Naive thymus-derived CD4-positive, alpha-beta T cell (primary cell): ENCODE measurements at places on chromosomes 3 and 15. TPM values are rescaled to one million over a fixed set of nuclear protein-coding genes. Genes with fewer than 3 reads are reported as not detected.

DNA sequence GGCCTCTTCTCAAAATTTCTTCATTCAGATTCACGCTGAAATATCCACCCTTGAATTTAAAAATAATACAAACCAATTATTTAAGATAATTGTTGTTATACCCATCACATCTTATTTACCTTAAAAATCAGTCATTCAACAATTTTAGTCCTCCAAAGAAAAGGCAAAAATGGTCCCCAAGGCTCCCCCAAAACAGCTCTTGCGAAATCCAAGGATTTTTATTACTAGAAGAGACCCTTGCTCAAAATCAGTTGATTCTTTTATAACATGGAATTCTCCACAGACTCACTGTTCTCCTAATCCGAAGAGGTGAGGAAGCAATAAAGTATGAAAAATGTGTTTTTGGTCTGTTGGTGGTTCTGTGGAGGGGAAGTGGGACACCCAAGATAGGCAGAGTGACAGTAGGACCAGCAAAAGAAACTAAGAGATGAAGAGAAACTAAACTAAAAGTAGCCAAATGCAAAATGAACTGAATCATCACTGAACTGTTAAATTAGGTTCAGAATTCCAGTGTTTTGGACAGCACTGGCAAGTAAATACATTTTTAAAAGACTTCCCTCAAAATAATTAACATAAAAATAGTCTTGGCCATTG lies 19.1 kb upstream of the PLCH1 start:
- no peak for DNase-seq
- no peak overlapping the region for H3K4me3 ChIP-seq
- no peaks in the 10 kb centered on the region for H3K36me3 ChIP-seq
- H3K4me1 ChIP-seq: no peaks in the 10 kb centered on the region
- no peaks in the 10 kb centered on the region for H3K27me3 ChIP-seq
- no peak overlapping the region for H3K27ac ChIP-seq

DNA sequence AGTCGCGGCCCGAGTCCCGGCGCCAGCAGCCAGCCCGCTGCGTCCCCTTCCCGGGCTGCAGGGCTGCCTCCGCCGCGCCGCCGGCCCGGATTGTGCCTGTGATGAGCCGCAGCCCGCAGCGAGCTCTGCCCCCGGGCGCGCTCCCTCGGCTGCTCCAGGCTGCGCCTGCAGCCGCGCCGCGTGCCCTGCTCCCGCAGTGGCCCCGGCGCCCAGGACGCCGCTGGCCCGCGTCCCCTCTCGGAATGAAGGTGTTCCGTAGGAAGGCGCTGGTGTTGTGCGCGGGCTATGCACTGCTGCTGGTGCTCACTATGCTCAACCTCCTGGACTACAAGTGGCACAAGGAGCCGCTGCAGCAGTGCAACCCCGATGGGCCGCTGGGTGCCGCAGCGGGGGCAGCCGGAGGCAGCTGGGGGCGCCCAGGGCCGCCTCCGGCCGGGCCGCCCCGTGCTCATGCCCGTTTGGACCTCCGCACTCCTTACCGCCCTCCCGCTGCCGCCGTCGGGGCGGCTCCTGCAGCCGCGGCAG lies 1.2 kb downstream of the CHST2 start:
- peak overlapping the region; percentile 95 for H3K4me3 ChIP-seq
- DNase-seq: peak; percentile 50
- peak overlapping the region; percentile 67 for H3K27ac ChIP-seq
- peaks cover 10% of the 10 kb centered on the region for H3K36me3 ChIP-seq
- no peaks in the 10 kb centered on the region for H3K4me1 ChIP-seq

DNA sequence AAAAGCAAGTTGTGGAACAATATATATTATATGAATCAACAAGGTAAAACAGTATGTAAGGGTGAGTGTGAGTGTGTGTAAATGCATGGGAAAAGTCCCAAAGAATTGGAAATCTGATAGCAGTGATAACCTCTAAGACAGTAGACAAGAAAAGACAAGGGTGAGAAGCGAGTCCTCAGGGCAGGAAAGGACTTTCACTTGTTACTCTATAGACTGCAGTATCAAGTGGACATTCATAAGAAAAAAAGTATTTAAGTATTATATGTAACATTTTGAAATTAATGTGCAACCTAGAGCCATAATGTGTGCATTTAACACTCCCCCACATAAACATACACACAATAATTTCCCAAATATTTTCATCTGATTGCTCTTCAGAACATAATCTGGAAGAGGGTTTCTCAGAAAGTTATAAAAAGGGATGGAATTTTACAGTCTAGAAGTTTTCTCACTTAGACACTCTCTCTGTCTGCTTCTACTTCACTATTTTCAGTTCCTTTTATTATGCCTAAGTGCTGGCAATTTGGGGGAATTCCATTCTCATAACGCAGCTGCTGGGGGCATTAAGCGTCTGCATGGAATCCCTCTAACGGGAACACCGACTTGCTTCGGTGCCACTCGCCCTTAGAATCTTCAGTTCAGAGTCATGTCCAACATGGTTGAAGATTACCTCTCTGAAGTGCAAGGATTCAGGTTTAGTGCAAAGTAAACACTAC lies 50.0 kb upstream of the CDIN1 start:
- H3K27me3 ChIP-seq: no peaks in the 10 kb centered on the region
- no peak overlapping the region for H3K27ac ChIP-seq
- H3K4me3 ChIP-seq: no peak overlapping the region
- no peak for DNase-seq

GRCh38 chr3:66224220-66224619 lies 3.4 kb downstream of the SLC25A26 start:
- H3K27me3 ChIP-seq: no peaks in the 10 kb centered on the region
- H3K4me1 ChIP-seq: peaks cover 7% of the 10 kb centered on the region
- peaks cover 16% of the 10 kb centered on the region for H3K36me3 ChIP-seq
- H3K27ac ChIP-seq: no peak overlapping the region
- no peak overlapping the region for H3K4me3 ChIP-seq

GRCh38 chr3:191387441-191388077 lies 57.2 kb upstream of the UTS2B start:
- H3K27me3 ChIP-seq: no peaks in the 10 kb centered on the region
- no peaks in the 10 kb centered on the region for H3K4me1 ChIP-seq
- DNase-seq: no peak
- no peak overlapping the region for H3K4me3 ChIP-seq
- no peaks in the 10 kb centered on the region for H3K36me3 ChIP-seq
- no peak overlapping the region for H3K27ac ChIP-seq

DNA sequence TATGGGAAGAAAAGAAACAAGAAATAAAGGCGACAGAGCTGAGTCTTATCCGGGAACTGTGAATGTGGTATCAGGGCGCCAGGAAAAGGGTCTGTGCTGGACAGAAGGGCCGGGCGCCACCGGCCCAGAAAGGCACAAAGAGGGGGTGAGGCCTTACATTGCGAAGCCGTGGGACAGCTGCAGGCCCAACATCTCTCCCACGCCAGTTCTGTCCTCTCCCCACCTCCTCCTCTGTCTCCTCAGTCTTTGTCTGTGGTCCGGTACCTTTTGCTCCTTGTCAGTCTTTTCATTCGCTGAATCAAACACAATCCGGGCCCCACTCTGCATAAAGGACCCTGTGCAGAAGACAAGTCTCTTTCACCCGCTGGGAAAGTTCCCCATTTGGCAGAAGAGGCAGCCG lies 81.8 kb downstream of the LRIG1 start:
- no peak overlapping the region for H3K27ac ChIP-seq
- no peak for DNase-seq
- no peaks in the 10 kb centered on the region for H3K4me1 ChIP-seq
- peaks cover 4% of the 10 kb centered on the region for H3K36me3 ChIP-seq
- H3K27me3 ChIP-seq: no peaks in the 10 kb centered on the region
- H3K4me3 ChIP-seq: no peak overlapping the region

DNA sequence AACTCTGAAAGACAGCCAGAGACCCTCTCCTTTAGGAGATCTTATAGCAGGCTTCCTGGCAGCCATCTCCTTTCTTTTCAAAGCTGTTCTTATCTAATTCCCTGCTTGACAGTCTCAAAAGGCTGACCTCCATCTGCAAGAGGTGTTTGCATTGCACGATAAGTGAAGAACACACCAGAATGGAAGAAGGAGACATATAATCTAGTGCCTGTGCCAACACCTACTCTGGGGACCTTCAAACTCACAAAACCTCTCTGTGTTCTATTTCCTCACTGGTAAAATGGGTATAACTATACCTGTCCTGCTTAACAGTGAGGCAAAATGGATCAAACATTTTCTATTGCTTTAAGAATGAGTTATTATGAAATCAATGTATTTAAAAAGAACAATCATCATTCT lies 65.0 kb downstream of the WDR72 start:
- H3K27ac ChIP-seq: no peak overlapping the region
- no peaks in the 10 kb centered on the region for H3K27me3 ChIP-seq
- DNase-seq: no peak
- H3K4me3 ChIP-seq: no peak overlapping the region
- no peaks in the 10 kb centered on the region for H3K36me3 ChIP-seq

ISLR gene
- total RNA-seq: not detected

DNA sequence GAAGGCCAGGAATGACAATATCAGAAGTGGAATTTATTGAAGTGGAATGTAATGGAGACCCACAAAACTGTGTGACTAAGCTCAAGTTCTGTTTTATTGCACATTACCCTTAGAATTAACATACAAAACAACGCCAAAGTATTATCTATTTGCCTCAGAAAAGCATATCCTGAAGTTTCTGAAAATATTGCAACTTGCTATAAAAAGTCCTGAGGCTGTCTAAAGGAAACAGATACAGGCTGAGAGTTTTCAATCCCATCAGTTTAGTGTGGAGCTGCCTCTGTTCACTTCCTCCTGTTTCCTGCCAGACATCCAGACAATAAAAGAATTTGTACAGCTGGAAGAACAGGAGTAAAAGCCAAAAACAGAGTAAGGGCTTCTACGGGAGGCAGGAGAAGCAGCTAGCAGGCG lies 108.8 kb downstream of the FBN1 start:
- no peaks in the 10 kb centered on the region for H3K27me3 ChIP-seq
- no peaks in the 10 kb centered on the region for H3K36me3 ChIP-seq
- no peak for DNase-seq
- no peak overlapping the region for H3K27ac ChIP-seq
- H3K4me1 ChIP-seq: no peaks in the 10 kb centered on the region

DNA sequence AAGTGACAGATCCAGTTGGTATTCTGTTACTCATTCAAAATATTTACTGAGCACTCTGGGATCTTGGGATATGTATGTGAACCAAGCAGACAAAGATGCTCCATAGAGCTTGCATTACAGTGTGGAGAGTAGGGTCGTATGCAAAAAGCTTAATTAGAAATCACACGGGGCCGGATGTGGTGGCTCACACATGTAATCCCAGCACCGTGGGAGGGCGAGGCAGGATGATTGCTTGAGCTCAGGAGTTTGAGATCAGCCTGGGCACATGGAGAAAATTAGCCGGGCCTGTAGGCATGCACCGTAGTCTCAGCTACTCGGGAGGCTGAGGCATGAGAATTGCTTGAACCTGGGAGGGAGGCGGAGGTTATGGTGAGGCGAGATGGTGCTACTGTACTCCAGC lies 68.7 kb upstream of the MB21D2 start:
- no peaks in the 10 kb centered on the region for H3K27me3 ChIP-seq
- no peaks in the 10 kb centered on the region for H3K36me3 ChIP-seq
- no peak overlapping the region for H3K27ac ChIP-seq
- no peak overlapping the region for H3K4me3 ChIP-seq
- DNase-seq: no peak
- no peaks in the 10 kb centered on the region for H3K4me1 ChIP-seq

- H3K4me3 ChIP-seq: no peak overlapping the region
- H3K4me1 ChIP-seq: no peaks in the 10 kb centered on the region
- no peak overlapping the region for H3K27ac ChIP-seq
Measured at GRCh38 chr3:10485380-10485779, 20.0 kb downstream of the ATP2B2 start.

DNA sequence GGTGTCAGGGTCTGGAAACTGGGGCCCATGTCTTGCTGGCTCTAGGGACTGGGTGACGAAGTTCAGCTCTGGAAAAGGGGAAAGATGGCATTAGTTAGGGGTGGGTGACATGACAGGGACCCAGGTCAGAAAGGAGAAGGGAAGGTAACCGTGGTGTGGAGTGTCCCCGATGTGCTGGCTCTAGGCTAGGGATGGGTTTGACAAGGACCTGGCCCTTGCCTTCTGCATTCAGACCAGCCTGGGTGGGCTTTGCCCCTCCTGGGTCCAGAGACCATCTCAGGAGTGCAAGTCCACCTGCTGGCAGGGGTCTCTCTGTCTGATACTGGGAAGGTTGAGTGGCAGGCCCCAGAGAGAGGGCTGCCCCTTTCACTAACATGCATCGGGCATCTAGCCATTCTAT lies 28.7 kb upstream of the ATP2B2 start:
- no peaks in the 10 kb centered on the region for H3K4me1 ChIP-seq
- no peak overlapping the region for H3K4me3 ChIP-seq
- H3K27me3 ChIP-seq: no peaks in the 10 kb centered on the region

DNA sequence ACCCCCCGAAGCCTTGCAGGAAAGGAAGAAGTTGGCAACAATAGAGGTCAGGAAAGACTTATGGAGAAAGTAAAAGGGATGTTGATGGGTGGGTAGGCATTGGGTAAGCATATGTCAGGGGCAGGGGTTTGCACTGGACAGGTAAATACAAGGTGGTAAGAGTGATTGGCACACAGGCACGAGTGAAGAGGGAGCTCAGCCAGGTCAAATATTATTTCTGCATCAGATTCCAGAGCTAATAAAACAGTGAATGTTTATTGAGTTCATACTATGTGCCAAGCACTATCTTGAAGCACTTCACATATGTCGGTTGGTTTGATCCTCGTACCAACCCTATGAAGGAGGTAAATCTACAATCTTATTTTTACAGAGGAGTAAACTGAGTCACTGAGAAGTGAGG lies 6.6 kb downstream of the CLSTN2 start:
- H3K27ac ChIP-seq: no peak overlapping the region
- H3K4me1 ChIP-seq: no peaks in the 10 kb centered on the region
- DNase-seq: no peak

- H3K4me1 ChIP-seq: no peaks in the 10 kb centered on the region
Measured at GRCh38 chr3:182124187-182124586, 412.5 kb downstream of the SOX2 start.

DNA sequence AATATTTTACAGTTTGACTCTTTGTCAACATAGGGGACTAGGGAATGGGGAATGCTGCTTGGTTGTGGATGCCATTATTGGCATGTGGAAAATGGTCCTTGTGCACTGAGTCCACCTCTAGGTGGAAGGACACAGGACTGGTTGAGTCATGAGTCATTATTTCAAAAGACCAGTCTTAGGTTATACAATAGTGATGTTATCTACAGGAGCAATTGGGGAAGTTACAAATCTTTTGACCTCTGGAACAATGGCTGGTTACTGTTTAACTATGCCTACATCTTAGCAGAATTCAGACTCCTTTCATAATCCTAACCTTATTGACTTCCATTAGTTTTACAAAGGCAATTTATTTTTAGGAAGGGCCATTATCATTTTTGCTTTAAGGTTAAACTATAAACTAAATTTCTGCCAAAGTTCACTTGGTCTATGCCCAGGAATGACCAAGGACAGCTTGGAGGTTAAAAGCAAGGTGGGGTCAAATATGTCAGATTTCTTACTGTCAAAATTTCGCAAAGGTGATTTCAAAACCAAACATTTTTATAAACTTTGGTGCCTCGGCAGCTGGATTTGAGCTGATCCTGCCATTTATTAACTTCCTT lies 11.8 kb upstream of the CCR8 start:
- DNase-seq: no peak
- H3K4me3 ChIP-seq: no peak overlapping the region
- H3K27me3 ChIP-seq: no peaks in the 10 kb centered on the region
- H3K27ac ChIP-seq: no peak overlapping the region
- no peaks in the 10 kb centered on the region for H3K36me3 ChIP-seq
